Placental pericyte (primary cell): ENCODE measurements at places on chromosomes 12 and 14. TPM values are rescaled to one million over a fixed set of nuclear protein-coding genes. Genes with fewer than 3 reads are reported as not detected.

Gene AMN
- total RNA-seq: 0.22 TPM in 1 of 2 replicates, not detected in the other

Gene BIN2
- total RNA-seq: not detected in 2 replicates

Gene TSPAN19
- not detected in 2 replicates for total RNA-seq

Gene OR6C70
- total RNA-seq: not detected in 2 replicates

Gene DEPDC4
- 1.1 and 2.4 TPM in 2 replicates for total RNA-seq

Gene TRIM9
- total RNA-seq: 0.14 TPM in 1 of 2 replicates, not detected in the other

Gene NUDT4
- 87.3 and 120 TPM in 2 replicates for total RNA-seq

Gene BEGAIN
- under 0.01 and 0.14 TPM in 2 replicates for total RNA-seq

Gene HCAR1
- total RNA-seq: 0.66 and 0.72 TPM in 2 replicates

Gene A2ML1
- total RNA-seq: 0.72 TPM in 1 of 2 replicates, not detected in the other

Gene MYF5
- not detected in 2 replicates for total RNA-seq

Gene DERA
- 15.5 and 50.8 TPM in 2 replicates for total RNA-seq

Gene KRT83
- total RNA-seq: not detected in 2 replicates

Gene YLPM1
- total RNA-seq: 25.8 and 39.7 TPM in 2 replicates

Gene CMKLR1
- total RNA-seq: 1.1 and 7.4 TPM in 2 replicates
